ENCODE measurements at places on chromosomes 16 and 17. TPM values are rescaled to one million over a fixed set of nuclear protein-coding genes. Genes with fewer than 3 reads are reported as not detected.

DNA sequence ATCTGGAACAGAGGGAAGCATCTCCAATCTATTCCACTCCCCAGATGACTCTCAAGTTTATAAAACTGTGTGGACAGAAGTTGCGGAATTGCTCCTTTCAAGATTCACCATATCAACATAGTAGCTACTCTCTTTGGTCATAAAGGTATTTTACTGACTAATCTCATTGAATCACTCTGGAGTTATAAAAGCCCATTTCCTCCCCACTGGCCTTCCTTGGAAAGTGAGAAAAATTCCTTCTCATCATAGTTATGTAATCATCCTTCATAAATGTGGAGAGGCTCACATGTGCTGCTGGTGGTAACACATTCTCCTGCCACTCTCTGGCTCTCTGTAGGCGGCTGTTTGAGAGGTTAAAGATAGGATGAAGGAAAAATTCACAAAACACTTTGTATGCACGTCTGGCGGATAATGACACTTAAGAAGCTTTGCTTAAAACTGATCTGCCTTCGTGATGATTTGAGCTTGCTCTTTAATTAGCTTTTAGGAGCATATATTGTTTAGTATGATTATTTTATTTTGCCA lies 1034.0 kb upstream of the EEF2KMT start:
- DNase-seq: no peak
- H3K27ac ChIP-seq: no peak overlapping the region
- no peaks in the 10 kb centered on the region for H3K27me3 ChIP-seq
- no peaks in the 10 kb centered on the region for H3K36me3 ChIP-seq
- H3K4me3 ChIP-seq: no peak overlapping the region

GRCh38 chr17:41975099-41976083 lies 8.8 kb downstream of the CNP start:
- peak overlapping the region; percentile 34 for H3K27ac ChIP-seq
- no peak for DNase-seq

DNA sequence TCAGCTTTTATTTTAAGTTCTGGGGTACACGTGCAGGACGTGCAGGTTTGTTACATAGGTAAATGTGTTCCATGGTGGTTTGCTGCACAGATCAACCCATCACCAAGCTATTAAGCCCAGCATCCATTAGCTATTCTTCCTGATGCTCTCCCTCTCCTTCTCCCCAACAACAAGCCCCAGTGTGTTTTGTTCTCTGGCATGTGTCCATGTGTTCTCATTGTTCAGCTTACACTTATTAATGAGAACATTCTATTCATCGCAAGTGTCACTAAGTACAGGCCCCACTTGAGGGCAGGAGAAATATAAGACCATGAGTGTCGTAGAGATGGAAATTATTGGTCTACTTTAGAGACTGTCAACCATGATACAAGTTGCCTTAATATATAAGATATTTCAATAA lies 615.1 kb downstream of the CDH8 start:
- H3K27ac ChIP-seq: no peak overlapping the region
- DNase-seq: no peak
- no peak overlapping the region for H3K4me3 ChIP-seq
- no peaks in the 10 kb centered on the region for H3K4me1 ChIP-seq
- H3K36me3 ChIP-seq: no peaks in the 10 kb centered on the region

DNA sequence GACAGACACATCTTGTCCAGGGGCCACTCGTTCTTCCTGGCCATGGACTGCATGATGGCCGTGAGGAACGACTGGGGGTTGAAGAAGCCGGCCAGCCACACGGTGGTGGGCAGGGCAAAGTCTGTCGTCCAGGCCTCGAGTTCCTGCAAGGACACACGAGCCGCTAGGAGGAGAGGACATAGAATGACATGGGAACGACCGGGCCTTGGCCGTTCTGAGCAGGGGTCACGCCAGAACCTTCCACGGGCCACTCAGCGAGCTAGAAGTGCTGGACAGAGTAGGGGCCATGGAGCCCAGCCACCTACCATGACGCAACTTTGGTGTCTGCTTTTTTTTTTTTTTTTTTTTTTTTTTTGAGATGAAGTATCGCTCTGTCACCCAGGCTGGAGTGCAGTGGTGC lies 47.0 kb downstream of the PGS1 start:
- no peak overlapping the region for H3K4me3 ChIP-seq
- H3K36me3 ChIP-seq: peaks cover 7% of the 10 kb centered on the region
- DNase-seq: no peak
- H3K27ac ChIP-seq: no peak overlapping the region
- H3K27me3 ChIP-seq: no peaks in the 10 kb centered on the region

DNA sequence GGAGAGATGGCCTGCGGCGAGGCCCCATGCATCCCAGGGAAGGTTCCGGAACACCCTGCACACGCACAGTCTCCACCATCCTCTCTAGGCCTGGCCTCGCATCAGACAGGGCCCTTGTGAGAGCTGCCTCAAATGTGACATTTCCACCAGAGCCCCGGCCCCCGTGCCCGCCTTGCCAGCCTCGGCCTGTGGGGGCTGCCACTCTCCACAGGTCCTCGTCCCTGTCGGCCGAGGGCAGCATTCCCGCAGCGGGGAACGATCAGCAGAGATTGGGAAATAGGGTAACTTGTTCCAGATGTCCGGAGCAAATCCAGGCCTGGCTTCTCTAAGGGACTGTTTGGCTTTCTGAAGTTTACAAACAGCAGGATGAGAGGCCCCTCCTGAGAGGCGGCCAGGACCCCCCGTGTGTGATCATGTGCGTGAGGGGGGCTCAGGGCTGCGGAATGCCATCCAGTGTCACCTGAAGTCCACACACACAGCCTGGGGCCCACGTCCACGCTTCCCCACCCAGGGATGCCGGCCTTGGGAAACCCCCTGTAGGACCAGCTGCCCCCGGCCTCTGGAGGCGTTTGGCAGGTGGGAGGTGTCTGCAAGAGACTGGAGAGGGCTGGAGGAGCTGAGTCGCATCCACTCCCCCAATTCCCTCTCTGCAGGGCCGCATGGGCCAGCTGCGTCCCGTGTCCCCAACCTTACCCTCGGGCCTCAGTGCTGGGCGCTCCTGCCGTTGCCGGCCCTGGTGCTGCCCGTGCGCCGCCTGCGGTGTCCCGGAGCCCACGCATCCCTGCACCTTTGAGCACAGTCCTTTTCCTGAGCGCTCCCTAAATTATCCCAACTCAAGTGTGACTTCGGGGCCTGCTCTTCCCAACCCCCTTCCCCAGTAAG lies 70.4 kb downstream of the ZDHHC7 start:
- H3K4me3 ChIP-seq: no peak overlapping the region
- peak; percentile 30 for DNase-seq
- H3K4me1 ChIP-seq: no peaks in the 10 kb centered on the region
- H3K36me3 ChIP-seq: no peaks in the 10 kb centered on the region

GRCh38 chr17:11551442-11551841 lies 46.8 kb upstream of the DNAH9 start:
- no peak overlapping the region for H3K27ac ChIP-seq
- H3K4me3 ChIP-seq: no peak overlapping the region
- no peak for DNase-seq
- no peaks in the 10 kb centered on the region for H3K4me1 ChIP-seq
- no peaks in the 10 kb centered on the region for H3K36me3 ChIP-seq

DNA sequence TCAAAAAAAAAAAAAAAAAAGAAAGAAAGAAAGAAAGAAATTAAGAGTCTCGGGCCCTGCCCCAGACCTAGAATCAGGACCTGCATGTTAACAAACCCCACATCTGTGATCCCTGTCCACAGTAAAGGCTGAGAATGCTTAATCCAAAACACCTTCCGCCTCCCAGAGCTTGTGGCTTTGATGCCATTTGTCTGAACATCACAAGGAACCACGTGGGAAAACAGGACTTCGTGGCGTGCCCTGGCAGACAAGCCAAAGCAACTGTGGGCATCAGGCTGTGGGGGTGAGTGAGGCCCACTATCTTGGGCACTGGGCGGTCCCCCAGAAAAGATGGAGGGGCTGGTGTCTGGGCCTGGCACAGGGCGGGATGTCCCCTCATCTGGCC lies 173.4 kb upstream of the CIBAR2 start:
- no peaks in the 10 kb centered on the region for H3K27me3 ChIP-seq
- peaks cover 13% of the 10 kb centered on the region for H3K4me1 ChIP-seq
- H3K36me3 ChIP-seq: no peaks in the 10 kb centered on the region
- no peak overlapping the region for H3K27ac ChIP-seq

GRCh38 chr17:18028114-18028951 lies 10.6 kb downstream of the ATPAF2 start:
- no peak overlapping the region for H3K4me3 ChIP-seq
- H3K4me1 ChIP-seq: peaks cover 26% of the 10 kb centered on the region
- DNase-seq: no peak
- H3K27ac ChIP-seq: peak overlapping the region; percentile 90
- no peaks in the 10 kb centered on the region for H3K27me3 ChIP-seq

DNA sequence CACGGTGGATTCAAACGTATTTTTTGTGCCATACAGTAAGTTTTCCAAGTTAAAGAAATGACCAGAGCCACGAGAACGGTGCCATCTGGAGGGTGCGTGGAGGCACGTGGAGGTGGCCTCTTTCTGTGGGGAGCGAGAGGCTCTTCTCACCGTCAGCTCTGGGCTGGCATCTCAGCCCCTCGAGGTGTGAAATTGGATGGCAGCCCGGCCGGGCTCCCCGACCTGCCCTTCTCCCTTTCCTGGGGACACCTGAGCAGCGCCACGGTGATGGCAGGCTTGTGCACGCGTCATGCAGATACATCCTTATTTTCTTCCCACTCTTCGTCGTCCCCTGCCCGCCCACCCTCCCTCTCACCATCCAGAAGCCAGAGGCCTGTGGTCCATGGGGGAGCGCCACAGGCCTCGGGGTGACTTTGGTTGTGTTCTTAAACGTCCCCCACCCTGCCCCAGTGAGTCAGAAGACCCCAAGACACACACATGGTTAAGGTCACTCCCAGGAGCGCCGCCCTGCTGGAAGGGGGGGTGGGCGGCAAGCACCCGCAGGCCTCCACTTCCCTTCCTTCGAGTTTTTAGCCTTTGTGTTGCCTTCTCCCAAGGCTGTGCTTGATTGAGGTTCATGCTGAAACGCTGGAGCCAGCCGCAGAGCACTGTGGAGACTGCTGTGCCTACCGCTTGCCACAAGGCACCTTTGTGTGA lies 109.4 kb downstream of the BANP start:
- H3K4me3 ChIP-seq: no peak overlapping the region
- H3K4me1 ChIP-seq: peaks cover 5% of the 10 kb centered on the region
- no peak for DNase-seq
- no peaks in the 10 kb centered on the region for H3K36me3 ChIP-seq

- H3K4me3 ChIP-seq: no peak overlapping the region
- DNase-seq: no peak
- no peaks in the 10 kb centered on the region for H3K27me3 ChIP-seq
- no peak overlapping the region for H3K27ac ChIP-seq
- H3K4me1 ChIP-seq: no peaks in the 10 kb centered on the region
Observed at GRCh38 chr16:51898872-51899271, 648.1 kb downstream of the TOX3 start.

DNA sequence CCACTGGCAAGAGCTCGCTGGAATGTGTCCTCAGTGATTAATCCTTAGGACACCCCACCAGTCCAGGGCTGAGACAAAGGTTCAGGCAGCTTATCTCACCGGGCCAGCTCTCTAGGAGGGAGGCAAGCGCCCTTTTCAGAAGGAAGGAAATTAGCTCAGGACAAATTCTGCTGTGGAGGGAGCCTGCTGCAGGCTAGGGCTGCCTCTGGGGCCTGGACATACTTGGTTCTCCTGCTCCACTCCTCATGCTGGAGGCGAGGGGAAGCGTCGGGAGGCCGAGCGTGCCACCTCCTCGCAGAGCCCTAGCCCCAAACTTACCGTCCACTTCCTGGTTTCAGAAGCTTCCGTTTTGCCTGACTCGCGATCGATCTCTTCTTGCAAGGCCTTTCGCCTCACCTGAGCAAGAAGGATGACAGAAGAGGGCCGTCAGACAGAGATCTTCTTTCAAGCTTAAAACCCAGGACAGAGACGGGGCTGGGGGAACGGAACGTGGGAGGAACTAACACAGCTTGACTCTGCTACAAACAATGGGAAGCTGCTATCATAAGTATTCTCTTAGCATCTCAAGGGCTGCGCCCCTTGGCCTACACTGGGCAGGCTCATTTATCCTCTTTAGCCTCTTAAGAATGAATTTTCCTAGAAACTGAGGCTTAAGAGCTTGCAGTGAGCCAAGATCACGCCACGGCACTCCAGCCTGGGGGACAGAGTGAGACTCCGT lies 7.7 kb downstream of the KNOP1 start:
- H3K36me3 ChIP-seq: peaks cover 11% of the 10 kb centered on the region
- no peaks in the 10 kb centered on the region for H3K27me3 ChIP-seq
- H3K4me1 ChIP-seq: no peaks in the 10 kb centered on the region
- DNase-seq: no peak
- no peak overlapping the region for H3K27ac ChIP-seq
- no peak overlapping the region for H3K4me3 ChIP-seq

GRCh38 chr17:71145486-71145885 lies 975.3 kb upstream of the SOX9 start:
- H3K27me3 ChIP-seq: no peaks in the 10 kb centered on the region
- H3K4me1 ChIP-seq: no peaks in the 10 kb centered on the region
- H3K4me3 ChIP-seq: no peak overlapping the region
- H3K36me3 ChIP-seq: no peaks in the 10 kb centered on the region
- DNase-seq: no peak
- no peak overlapping the region for H3K27ac ChIP-seq

DNA sequence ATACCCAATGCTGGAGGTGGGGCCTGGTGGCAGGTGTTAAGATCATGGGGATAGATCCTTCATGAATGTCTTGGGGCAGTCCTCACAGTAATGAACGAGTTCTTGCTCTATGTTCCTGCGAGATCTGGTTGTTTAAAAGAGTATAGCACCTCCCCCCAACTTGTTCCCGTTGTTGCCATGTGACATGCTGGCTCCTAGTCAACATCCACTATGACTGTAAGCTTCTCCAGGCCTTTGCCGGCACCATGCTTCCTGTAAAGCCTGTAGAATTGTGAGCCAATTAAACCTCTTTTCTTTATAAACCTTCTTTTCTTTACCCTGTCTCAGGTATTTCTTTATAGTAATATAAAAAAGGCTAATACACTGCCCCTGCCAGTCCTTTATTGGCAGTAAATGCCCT lies 33.3 kb downstream of the RANBP10 start:
- DNase-seq: no peak
- H3K36me3 ChIP-seq: no peaks in the 10 kb centered on the region
- no peak overlapping the region for H3K27ac ChIP-seq
- H3K4me1 ChIP-seq: no peaks in the 10 kb centered on the region
- peaks cover 92% of the 10 kb centered on the region for H3K27me3 ChIP-seq
- no peak overlapping the region for H3K4me3 ChIP-seq

- H3K4me1 ChIP-seq: peaks cover 6% of the 10 kb centered on the region
- no peak overlapping the region for H3K4me3 ChIP-seq
- H3K27ac ChIP-seq: no peak overlapping the region
- H3K27me3 ChIP-seq: no peaks in the 10 kb centered on the region
Observed at GRCh38 chr16:87063543-87063942, 253.6 kb downstream of the C16orf95 start.

- H3K4me3 ChIP-seq: no peak overlapping the region
- no peaks in the 10 kb centered on the region for H3K36me3 ChIP-seq
- H3K27me3 ChIP-seq: no peaks in the 10 kb centered on the region
- peak; percentile 87 for DNase-seq
- H3K27ac ChIP-seq: peak overlapping the region; percentile 94
Observed at GRCh38 chr17:20992987-20993862, 49.6 kb downstream of the USP22 start.

The TBC1D3 gene
- total RNA-seq: not detected

The GNGT2 gene
- not detected for total RNA-seq

The KRTAP4-11 gene
- total RNA-seq: not detected

The SLC47A1 gene
- 48.6 TPM for total RNA-seq

The POLR3E gene
- 43.5 TPM for total RNA-seq

The CTF1 gene
- 5.0 TPM for total RNA-seq

The CNGB1 gene
- not detected for total RNA-seq
